Stomach (tissue), 19 donors: ENCODE measurements at places on chromosomes 16 and 17. TPM values are rescaled to one million over a fixed set of nuclear protein-coding genes. Genes with fewer than 3 reads are reported as not detected.

The MAPT gene
- 1.2 TPM for polyA plus RNA-seq

The INCA1 gene
- polyA plus RNA-seq, result 1.4 TPM

The TBC1D28 gene
- polyA plus RNA-seq, result not detected

The CES1 gene
- 28.9 TPM for polyA plus RNA-seq

The SRP68 gene
- polyA plus RNA-seq, result 46.4 TPM

The PRR15L gene
- polyA plus RNA-seq, result 71.0 TPM

The ADGRG3 gene
- polyA plus RNA-seq, result 0.95 TPM

The CES3 gene
- polyA plus RNA-seq, result 0.56 TPM

The SLC6A2 gene
- polyA plus RNA-seq, result not detected

The MXRA7 gene
- 44.5 TPM for polyA plus RNA-seq

The GUCY2D gene
- 0.25 TPM for polyA plus RNA-seq

The TBC1D3C gene
- polyA plus RNA-seq, result not detected

The HIGD1B gene
- polyA plus RNA-seq, result 2.1 TPM

The PHOSPHO1 gene
- not detected for polyA plus RNA-seq

The NEK8 gene
- 2.8 TPM for polyA plus RNA-seq

The HEATR9 gene
- polyA plus RNA-seq, result not detected

The WDR81 gene
- 10.2 TPM for polyA plus RNA-seq

The TBC1D3G gene
- polyA plus RNA-seq, result 4.1 TPM

The ATP2A1 gene
- polyA plus RNA-seq, result 0.12 TPM

The RDM1 gene
- polyA plus RNA-seq, result not detected

The CFAP97D1 gene
- polyA plus RNA-seq, result not detected

The RRN3 gene
- polyA plus RNA-seq, result 8.8 TPM

The TERB1 gene
- polyA plus RNA-seq, result not detected

The MKS1 gene
- 3.5 TPM for polyA plus RNA-seq

The CMTM2 gene
- polyA plus RNA-seq, result 0.50 TPM

The PRPSAP2 gene
- polyA plus RNA-seq, result 16.8 TPM

The C17orf107 gene
- polyA plus RNA-seq, result 2.4 TPM

The ZKSCAN2 gene
- polyA plus RNA-seq, result 0.92 TPM

The COA3 gene
- 201 TPM for polyA plus RNA-seq

The CDRT15 gene
- not detected for polyA plus RNA-seq

The ENO3 gene
- 10.0 TPM for polyA plus RNA-seq

The PRDM7 gene
- not detected for polyA plus RNA-seq

The MARCHF10 gene
- polyA plus RNA-seq, result not detected

The PDILT gene
- polyA plus RNA-seq, result 72.7 TPM

The FZD2 gene
- polyA plus RNA-seq, result 1.5 TPM

The IGF2BP1 gene
- polyA plus RNA-seq, result not detected

The HID1 gene
- 52.7 TPM for polyA plus RNA-seq

The HAP1 gene
- polyA plus RNA-seq, result 0.44 TPM

The CCL16 gene
- 0.15 TPM for polyA plus RNA-seq

The ASGR1 gene
- 1.9 TPM for polyA plus RNA-seq

The PPM1E gene
- polyA plus RNA-seq, result 0.15 TPM

The RGS11 gene
- 11.9 TPM for polyA plus RNA-seq

The TIGD7 gene
- polyA plus RNA-seq, result 2.8 TPM

The ZG16 gene
- not detected for polyA plus RNA-seq

The CYGB gene
- 9.9 TPM for polyA plus RNA-seq

The CSH1 gene
- not detected for polyA plus RNA-seq

The CLDN7 gene
- polyA plus RNA-seq, result 9.9 TPM
